ENCODE measurements at places on chromosomes 2 and 18. TPM values are rescaled to one million over a fixed set of nuclear protein-coding genes. Genes with fewer than 3 reads are reported as not detected.

NTSR2 gene
- total RNA-seq: not detected

SGO2 gene
- 13.4 TPM for total RNA-seq

FOSL2 gene
- 61.9 TPM for total RNA-seq

NPHP1 gene
- total RNA-seq: 9.2 TPM

CD302 gene
- total RNA-seq: 2.3 TPM

GALNT3 gene
- not detected for total RNA-seq

STON1 gene
- total RNA-seq: 0.38 TPM

RFX8 gene
- total RNA-seq: not detected

AGXT gene
- total RNA-seq: not detected

AQP12B gene
- total RNA-seq: not detected

CRYGD gene
- not detected for total RNA-seq

TFPI gene
- 51.8 TPM for total RNA-seq

CIAO1 gene
- 74.6 TPM for total RNA-seq

OSBPL6 gene
- 9.2 TPM for total RNA-seq

KIF5C gene
- total RNA-seq: 0.39 TPM

MTLN gene
- total RNA-seq: 120 TPM

SH3RF3 gene
- total RNA-seq: 0.50 TPM

CD28 gene
- total RNA-seq: not detected

CPSF3 gene
- total RNA-seq: 52.6 TPM

RAB1A gene
- 251 TPM for total RNA-seq

CRYGC gene
- not detected for total RNA-seq

SLC35G4 gene
- total RNA-seq: not detected

CRYBA2 gene
- not detected for total RNA-seq

GPAT2 gene
- not detected for total RNA-seq

SPATA3 gene
- total RNA-seq: not detected

ABCB6 gene
- total RNA-seq: 31.2 TPM

EFR3B gene
- total RNA-seq: 12.3 TPM

TNFAIP6 gene
- total RNA-seq: 1.2 TPM

LONRF2 gene
- total RNA-seq: 3.5 TPM

NEUROD1 gene
- total RNA-seq: not detected

FSHR gene
- total RNA-seq: not detected

MMADHC gene
- 97.7 TPM for total RNA-seq
